ENCODE measurements at places on chromosomes 11 and 22.
A peak's percentile ranks its signal among the peaks of the same experiment; 100 is the strongest.

DNA sequence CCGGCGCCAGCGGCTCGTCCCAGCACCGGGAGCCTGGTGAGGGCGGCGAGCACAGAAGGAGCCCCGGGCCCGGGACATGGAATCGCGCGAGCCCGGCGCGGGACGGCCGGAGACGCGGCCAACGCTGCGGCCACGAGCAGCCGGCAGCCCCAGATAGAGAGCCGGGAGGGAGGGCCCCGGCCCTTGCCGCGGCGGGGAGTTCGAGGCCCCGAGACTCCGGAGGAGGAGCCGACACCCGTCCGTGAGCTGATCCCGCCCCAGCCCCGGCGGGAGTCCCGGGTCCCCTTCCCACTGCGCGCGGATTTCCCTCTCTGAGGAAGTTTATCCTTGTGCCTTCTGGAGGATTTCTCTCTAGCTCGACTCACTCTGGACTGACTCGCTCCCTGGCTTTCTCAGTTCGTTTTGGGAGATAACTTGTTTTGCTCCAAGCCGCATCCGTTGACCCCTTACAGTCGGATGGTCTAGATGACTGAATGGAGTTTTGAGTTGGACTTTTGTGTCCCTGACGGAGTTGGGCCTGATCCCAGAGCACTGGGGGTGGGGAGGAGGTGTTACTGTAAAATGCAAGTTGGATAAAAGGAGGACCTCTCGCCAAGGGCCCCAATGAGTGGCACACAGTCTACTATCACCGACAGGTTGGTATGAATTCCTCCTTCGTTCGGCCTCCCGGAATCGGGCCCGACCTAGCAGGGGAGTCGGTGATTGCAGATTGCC is 585 bp downstream of the ARHGEF12 start:
- no peak for DNase-seq

- DNase-seq = no peak
These were observed 110.9 kb downstream of the ELP4 start for GRCh38 chr11:31620434-31620833.

- DNase-seq = no peak
These were observed 34.3 kb downstream of the SCUBE1 start for GRCh38 chr22:43308836-43309235.

DNA sequence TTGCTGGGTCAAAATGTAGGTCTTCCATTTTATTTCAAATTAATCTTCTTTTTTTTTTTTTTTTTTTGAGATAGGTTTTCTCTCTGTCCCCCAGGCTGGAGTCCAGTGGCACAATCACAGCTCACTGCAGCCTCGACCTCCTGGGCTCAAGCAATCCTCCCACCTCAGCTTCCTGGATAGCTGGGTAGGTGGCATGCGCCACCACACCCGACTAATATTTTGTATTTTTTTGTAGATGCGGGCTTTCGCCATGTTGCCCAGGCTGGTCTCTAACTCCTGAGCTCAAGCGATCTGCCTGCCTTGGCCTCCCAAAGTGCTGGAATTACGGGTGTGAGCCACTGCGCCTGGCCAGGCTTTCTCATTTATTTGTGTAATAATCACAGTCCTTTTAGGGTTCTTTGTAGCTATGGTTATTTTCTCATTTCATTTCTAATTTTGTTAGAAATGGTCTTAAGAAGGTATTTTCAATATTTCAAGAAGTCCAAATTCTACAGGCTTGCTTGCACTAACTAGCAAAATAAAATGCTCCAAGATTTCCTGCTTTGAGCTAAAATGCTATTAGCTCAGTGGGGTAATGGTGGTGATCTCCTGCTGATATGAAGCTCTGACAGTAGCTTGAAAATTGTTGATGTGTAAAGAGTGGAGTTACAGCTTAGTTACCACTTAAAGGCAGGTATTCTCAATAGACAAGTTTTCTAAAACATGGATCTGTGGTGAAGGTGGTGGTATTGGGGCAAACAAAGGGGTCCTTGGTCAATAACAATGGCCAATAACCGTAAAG is 50.0 kb downstream of the RBX1 start:
- no peak for DNase-seq

DNA sequence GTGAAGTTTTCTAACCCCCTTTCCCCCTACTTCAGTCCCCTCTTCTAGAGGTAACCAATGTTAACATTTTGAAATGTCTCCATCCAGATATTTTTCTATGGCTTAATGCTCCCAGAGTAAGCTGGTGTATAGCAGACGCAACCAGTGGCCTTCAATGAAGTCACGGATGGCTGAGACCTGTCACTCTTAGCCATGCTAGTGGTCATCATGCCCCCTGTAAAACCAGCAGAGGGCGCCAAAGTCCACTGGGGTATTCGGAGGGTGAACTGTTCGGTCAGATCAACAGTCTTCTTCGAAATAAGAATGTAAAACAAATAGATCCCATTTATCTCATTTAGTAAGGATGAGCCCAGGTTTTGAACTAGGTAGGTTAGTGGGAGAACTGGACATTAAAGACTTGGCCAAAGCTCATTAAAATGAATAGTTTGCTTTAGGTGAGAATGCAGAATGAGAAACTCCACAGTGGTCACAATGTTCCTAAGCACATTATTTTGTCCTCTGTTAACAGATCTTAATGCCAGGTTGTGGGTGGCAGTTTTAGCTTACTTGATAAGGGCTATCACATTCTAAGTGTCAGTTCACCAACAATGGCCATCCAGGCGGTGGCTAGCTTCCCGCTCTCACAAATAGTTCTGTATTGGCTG is 8.6 kb upstream of the MMP8 start:
- DNase-seq = no peak

GRCh38 chr22:46098525-46099475 is 51.5 kb upstream of the PPARA start:
- no peak for DNase-seq

GRCh38 chr11:8997451-8997850 is 6.3 kb downstream of the NRIP3 start:
- no peak for DNase-seq

DNA sequence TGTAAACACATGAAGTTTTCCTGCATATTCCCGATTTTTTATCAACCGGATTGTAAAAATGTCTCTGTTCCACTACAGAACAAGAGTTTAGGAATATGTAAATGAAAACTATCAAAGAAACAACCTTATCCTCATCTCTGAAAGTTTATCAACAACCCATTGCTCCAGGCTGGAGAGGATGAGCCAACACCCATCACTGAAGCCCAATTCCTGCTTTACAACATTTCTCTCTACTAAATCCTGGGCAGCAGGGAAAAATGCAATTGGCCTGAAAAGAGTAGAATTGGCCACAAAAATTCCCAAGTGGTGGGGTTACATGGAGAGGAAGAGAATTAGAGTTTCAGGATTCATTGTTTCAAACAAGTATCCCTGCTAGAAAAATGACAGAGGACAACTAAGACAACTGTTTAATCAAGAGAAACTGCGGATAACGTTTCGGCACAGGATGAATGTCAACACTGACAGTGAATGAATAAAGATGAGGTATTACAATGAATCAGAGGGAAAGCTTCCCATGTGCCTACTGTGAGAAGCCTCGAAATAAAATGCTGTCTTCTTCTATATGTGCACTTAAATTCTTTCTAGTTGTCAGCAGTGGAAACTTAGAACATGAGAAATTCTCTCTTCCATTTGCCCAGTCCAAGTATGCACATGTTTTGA is 317.3 kb upstream of the ANO3 start:
- DNase-seq = no peak

DNA sequence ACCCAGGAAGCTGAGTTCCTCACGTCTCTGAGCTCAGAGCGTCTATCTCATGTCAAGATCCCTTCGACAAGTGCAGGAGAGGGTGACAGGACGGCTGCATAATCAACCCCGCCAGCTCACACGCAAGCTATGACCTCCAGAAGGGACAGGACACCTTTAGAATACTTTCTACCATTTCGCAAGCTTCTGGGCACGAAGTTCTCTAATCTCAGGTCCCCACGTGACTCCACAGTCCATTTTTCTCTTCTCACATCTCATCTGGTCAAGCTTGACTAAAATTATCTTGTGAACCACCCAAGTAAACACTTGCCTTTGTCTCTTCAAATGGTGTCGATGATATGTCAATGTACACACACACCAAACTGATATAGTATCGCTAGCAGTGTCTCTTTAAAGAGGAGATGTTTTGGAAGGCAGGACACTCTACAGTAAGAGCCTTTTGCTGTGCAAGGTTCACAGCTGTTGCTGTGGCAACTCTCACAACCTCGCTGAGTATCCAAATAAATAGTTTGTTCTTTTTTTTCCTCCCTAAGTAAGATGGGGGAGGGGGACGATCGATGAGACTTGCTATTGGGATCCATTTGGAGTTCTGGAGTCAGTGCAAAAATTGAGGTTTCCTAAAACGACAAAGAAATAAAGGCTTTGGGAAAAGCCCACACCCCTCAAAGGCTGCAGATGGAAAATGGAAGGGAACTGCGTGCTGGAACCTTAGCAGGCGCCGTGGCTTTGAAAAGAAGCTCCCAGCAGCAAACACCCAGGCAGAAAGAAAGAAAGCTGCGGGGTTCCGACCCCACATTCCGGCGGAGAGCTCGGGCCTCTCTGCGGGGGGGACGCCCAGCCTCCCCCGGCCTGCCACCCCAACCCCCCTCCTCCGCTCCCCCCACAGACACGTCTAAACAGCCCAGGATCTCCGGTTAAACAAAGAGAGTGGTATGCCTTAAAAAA is 215.4 kb upstream of the UBASH3B start:
- DNase-seq = peak; percentile 38

GRCh38 chr11:16377746-16378145 is 21.4 kb upstream of the SOX6 start:
- no peak for DNase-seq

GRCh38 chr11:132941761-132942160 is 590.5 kb downstream of the OPCML start:
- no peak for DNase-seq

GRCh38 chr22:25903294-25903693 is 161.3 kb downstream of the MYO18B start:
- DNase-seq = no peak

DNA sequence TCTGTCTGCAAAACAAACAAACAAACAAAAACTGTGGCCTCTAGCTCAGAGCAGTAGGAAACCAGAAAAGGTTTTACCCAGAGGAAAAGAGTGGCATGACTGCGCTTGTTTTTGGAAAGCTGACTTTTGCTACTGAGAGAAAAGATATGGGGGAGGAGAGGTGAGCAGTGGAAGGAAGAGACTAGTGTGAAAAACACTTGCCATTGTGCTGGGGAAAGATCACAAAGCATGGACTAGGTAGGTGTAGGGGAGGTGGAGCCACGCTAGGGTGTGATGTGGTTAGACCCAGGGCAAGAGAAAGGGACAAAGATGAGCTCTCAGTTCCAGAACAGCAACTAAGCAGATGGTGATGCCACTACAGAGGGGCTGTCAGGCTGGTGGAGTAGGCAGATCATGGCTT is 319.2 kb downstream of the LARGE1 start:
- DNase-seq = no peak

DNA sequence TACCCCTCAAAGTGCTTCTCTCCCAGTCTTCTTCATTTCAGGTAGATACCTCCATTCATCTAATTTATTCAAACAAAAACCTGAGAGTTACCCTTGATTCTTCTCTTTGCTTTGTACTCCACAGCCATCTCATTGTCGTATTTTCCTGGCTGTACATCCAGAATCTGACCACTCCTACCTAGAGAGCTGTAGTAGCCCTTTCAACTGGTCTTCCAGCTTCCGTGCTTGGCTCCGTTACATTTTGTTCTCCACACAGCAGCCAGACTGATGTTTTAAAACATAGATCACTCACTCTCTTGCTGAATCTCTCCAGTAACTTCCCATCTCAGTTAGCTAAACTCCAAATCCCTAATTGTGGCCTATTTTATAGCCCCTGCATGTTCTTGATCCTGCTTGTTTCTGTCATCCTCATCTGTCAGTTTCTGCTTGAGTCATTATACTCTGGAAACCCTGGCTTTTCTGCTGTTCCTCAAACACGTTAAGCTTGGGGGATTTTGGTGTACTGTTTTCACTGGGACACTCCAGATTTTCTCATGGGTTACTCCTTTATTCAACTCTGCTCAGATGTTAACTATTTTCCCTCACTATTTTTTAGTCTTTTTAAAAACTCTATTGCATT is 7.4 kb downstream of the SPCS2 start:
- DNase-seq = no peak

DNA sequence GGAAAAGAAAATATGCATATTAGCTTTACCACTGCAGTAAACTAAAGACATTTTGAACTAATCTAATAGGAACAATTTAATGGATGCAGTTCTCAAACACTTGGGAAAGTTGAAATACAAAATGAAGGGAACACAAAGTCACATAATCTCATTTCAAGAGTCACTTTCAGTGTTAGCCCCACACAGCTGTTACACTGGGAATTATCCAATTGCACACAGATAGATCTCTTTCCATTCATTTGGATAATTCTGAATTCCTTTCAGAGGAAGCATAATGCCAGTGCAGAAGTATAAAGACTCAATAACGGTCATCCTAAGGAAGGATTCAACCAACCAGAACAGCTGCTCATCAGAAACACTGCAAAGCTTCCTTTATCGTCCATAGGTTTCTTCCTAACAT is 173.3 kb downstream of the GRIA4 start:
- DNase-seq = no peak

DNA sequence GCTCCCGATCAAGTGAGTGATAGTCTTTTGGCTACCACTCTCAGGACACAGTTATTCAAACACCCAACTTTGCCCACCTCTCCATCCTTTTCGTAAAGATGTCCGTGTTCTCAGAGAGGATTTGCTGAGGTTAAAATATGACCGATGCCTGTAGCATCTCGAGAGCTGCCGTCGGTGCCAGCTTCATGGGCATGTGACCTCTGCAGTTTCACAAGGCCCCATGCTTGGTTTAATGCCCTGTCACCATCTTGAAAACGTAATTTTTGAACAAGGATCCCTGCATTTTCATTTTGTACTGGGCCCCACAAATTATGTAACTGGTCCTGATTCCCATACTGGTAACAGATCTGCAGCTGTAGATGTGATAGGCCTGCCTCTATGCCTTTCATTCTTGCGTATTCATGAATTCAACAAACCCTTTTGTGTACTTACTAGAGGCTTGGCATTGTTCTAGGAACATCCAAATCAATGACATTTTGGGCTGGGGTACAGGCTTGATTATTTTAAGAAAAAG is 85.1 kb downstream of the BMAL1 start:
- no peak for DNase-seq

DNA sequence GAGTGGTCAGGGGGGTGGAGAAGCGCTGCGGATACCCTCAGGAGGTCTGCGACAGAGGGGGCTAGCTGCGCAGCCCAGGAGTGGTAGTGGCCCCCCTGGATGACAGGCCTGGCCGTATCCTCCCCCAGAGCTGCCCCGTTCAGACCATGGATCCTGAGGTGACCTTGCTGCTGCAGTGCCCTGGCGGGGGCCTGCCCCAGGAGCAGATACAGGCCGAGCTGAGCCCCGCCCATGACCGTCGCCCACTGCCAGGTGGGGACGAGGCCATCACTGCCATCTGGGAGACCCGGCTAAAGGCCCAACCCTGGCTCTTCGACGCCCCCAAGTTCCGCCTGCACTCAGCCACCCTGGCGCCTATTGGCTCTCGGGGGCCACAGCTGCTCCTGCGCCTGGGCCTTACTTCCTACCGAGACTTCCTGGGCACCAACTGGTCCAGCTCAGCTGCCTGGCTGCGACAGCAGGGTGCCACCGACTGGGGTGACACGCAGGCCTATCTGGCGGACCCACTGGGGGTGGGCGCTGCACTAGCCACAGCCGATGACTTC is 505 bp downstream of the NUDT22 start:
- no peak for DNase-seq

DNA sequence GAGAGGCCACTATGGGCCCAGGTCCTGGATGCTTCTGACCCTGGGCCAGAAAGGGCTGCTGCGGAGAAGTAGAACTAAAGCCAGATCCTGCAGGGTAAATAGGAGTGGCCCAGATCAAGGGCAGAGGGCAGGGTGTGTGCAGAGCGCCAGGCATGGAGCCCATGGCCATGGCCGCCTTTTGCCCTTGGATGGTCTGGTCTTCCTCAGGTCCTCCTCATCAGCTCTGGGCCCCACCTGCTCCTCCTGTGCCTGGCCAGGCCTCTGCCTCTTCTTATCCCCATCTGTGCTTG is 277.6 kb downstream of the BRD1 start:
- no peak for DNase-seq
